ENCODE measurements at places on chromosomes 4 and X.

GRCh38 chr4:165151734-165152133 is 39.1 kb upstream of the TMEM192 start:
- DNase-seq, result no peak

GRCh38 chr4:25769251-25769650 is 93.5 kb downstream of the SEL1L3 start:
- no peak for DNase-seq

DNA sequence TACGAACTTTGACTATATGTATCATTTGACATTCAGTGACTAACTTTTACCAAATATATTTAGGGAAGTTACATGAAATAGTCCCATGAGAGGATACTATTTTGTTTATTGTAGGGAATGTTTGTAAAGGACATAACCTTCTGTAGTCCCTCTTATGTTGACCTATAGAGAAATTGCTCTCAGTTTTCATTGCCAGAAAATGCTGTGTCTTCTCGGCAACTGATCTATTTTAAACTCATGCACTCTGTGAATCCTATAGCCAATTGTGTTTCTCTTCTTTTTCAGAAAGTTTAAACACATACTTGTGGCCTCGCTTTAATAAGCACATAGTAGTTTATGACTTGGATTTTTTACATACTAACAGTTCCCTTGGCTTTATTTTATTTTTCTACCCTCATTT is 38.2 kb downstream of the DMP1 start:
- DNase-seq, result no peak

DNA sequence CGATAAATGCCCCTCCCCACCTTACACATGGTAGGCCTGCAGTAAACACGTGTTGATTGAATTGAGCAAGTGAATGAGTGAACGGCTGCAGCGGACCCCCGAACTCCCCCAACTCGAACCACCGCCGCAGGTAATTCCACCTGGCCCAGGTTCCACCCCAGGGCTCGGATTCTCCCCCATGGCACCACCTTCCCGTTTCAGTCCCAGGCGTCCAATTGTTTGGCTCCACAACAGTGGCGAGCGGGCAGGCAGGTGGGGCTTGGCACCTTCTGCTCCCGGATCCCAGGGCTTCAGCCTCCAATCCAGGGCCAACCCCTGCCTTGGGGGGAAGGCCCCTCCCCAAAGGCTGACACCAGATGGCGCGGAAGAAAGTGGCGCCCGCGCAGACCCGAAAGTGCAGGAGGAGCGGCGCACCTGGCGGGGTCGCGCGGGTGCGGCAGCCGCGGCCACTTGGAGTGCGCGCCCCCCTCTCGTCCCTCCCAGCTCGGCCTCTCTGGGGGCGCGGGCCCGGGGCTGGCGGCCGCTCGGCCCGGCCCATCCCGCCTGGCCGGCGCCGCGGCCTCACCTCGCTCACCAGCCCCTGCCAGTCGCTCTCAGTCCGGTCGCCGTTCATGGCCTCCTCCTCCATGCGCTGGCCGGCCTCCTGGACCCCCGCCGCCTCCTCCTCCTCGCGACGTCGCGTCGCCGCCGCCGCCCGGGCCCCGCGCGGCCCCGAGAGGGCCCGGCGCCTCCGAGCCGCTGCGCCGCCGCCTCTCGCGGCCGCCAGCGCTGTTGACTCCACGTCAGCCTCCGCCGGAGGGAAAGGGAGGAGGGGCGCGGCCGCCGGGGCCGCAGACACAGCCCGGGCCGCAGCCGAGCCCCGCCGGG is at the start of gene CCDC149:
TSS of gene CCDC149 (minus strand) at position 791 of the 867 bp plus-strand sequence. CDS start at position 613, 178 bp downstream.
- no peak for DNase-seq

- DNase-seq, result no peak
These were observed 29.9 kb upstream of the GPC4 start for GRCh38 chrX:133444952-133445831.

GRCh38 chrX:42739741-42740140 is 38.2 kb downstream of the PPP1R2C start:
- DNase-seq, result no peak

DNA sequence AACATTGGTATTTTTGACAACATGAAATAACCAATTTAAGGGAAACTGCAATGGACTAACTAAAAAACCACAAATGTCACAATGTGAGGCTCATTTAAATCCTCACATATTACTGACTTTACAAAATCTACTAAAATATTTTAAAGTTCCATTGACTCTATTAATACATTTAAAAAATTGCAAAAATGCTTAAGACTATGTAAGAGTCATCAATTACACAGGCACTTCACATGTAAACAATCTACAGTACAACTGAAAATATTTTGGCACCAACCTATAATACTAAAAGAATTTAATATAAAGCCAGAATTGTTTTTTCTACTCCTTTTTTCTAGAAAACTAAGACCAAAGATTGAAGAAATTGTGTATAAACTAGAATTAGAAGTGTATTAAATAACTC is 76.8 kb upstream of the RBMXL3 start:
- DNase-seq, result no peak

GRCh38 chr4:178836865-178837264 is 1394.6 kb upstream of the AGA start:
- DNase-seq, result no peak

GRCh38 chr4:71184195-71184781 is 154.5 kb upstream of the SLC4A4 start:
- DNase-seq, result no peak

- no peak for DNase-seq
These were observed 12.1 kb upstream of the GTPBP6 start for GRCh38 chrX:330726-331150.

DNA sequence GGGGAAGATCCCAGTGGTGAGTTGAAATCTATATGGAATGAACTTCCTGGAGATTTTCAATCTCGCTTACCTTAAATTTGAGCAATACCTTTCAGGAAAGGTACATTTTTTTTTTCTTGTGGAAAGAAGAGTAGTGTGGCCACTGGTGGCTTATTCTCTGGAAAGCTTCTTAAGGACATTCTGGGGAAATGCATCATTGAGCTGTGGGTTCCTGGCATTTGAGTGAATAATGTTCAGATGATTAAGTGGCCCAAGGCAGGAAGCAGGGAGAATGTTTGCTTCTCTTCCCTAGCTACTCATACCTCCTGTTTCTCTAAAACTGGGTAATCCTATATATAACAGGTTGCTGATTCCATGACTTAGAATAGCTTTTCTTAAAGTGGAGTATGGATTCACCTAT is 31.8 kb downstream of the STAG2 start:
- no peak for DNase-seq

DNA sequence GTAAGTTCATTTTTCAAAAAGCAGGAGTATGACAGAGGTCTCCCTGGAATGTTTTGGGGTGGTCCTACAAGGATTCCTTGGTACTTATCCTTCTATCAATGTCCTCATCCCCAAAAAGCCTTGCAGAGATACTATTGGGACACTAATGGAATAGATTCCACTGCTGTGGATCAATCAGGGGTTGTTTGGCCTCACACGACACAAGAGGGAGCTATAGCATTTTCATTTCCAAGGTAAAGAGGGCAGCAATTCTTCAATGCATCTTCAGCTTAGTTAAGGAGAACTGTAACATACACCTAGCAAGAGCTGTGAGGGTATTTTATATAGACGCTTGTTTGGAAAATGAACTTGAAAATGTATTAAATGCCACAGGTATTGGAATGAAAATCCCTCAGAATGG is 50.9 kb downstream of the USP26 start:
- no peak for DNase-seq

- no peak for DNase-seq
These were observed 86.3 kb upstream of the MAML3 start for GRCh38 chr4:140240237-140240636.

- DNase-seq, result no peak
These were observed 411.9 kb upstream of the EMCN start for GRCh38 chr4:100929758-100930157.

DNA sequence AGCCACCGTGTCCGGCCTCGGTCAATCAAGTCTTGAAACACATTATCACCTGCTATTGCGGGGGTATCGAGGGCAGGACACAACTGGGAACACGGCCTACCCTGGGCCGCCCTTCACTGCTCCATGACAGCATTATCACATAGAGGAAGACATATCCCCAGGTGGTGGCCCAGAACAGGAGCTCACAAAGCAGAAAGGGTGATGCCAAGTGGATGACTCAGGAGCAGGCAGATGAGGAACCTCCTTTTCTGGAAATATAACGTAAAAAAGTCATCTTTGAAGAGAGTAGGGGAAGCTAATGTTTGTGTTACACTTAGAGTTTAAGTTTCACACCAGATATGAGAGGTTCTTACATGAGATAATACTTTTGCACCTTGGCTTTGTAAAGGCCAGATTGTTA is 5.3 kb upstream of the SUPT20HL1 start:
- DNase-seq, result no peak

GRCh38 chr4:185576314-185576961 is 41.1 kb upstream of the PDLIM3 start:
- DNase-seq, result no peak

DNA sequence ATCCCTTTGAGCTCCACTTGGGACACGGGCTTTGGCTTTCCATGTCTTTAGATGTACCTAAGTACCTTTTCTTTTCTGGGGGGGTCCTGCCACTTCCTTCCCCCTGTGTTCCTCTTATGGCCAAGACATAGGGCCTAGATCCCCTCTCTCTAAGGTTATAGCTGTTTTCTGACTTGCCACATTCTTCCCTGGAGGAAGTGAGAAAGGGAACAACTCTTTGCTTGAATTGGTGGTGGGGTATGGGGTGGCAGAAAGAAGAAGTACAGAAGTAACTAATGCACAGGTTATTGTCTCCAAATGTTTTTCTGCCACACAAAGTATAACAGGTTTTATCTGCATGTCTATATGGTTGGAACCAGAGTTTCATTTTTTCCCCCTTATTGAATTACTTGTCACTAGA is 29.7 kb upstream of the DIPK2B start:
- DNase-seq, result no peak

DNA sequence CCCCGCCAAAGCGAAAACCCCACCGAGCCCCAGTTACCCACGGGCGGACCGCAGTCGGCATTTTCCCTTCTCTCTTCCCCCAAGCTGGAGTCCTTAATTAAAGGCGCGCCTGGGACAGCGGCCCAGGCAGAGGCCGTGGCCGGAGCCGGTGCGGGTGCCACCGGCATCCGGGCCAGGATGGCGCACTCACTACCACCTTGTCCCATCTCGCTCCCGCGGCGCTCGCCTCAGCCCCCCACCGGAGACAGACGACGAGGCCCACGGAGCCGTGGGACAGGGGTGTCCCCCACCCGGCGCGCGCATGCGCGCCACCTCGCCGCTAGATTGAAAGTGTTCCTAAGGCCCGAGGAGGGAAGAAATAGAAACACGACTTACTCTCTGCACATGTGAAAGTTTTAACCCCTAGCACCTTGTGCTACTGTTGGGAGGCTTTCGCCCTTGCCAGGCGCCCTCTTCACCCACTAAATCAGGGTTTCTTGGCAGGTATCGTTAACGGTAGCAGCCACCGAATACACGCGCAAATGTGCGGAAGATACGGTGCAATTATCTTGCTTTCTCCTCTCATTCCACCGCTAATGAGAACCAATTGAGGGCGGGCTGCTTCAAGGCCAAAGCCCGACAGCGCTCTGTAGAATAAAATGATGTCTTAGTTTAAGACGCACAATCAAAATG is 64.3 kb upstream of the CCDC160 start:
- DNase-seq, result no peak

- DNase-seq, result no peak
These were observed 220.3 kb downstream of the PABPC4L start for GRCh38 chr4:133981327-133981726.

DNA sequence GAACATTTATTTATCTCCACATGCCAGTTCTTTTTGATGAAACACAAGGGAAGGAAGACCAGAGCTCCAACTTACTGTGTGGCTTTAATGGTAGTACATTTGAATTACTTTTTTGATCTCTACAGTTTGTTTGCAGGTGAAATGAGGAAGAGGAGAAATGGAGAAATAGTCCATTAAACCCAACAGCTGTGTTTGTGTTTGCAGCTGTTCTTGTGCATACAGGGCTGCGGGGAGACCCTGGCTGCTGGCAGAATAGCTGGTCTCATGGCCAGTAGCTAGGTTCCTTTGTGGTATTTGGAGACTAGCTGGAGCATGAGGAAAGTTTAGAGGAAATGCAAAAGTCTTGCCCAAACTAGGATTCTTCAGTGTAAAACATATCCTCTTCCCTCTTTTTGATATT is 374.8 kb downstream of the GPAT3 start:
- DNase-seq, result no peak

- no peak for DNase-seq
These were observed 1.6 kb downstream of the ANKRD50 start for GRCh38 chr4:124710911-124711310.

GRCh38 chr4:142743121-142743825 is 102.8 kb downstream of the INPP4B start:
- no peak for DNase-seq

- DNase-seq, result no peak
These were observed 25.1 kb downstream of the DDX60 start for GRCh38 chr4:168293386-168293975.

- no peak for DNase-seq
These were observed 26.4 kb downstream of the GPM6B start for GRCh38 chrX:13790206-13791131.

DNA sequence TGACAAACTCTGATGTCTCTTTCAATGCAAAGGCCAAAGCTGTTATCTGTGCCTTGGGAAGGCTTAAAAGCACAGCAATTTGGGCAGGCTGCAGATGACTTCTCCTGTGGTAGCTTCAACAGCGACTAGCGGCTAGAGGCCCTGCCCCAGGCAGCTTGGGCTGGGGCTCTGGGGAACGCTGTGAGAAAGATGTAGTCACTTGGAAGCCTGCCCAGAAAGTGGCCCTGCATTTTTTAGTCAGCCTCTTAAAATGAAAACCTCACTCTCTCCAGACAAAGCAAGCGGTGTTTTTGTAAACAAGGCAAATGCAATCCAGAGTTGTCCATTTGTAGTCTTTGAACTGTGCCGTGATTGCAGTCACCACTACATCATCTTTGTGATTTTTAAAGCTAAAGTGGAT is 27.5 kb downstream of the PCYT1B start:
- no peak for DNase-seq

GRCh38 chr4:118825799-118826198 is 10.1 kb downstream of the SEC24D start:
- no peak for DNase-seq

- no peak for DNase-seq
These were observed 923.3 kb downstream of the FAT4 start for GRCh38 chr4:126238013-126238412.

- DNase-seq, result no peak
These were observed 24.6 kb downstream of the HERC5 start for GRCh38 chr4:88481537-88481936.

DNA sequence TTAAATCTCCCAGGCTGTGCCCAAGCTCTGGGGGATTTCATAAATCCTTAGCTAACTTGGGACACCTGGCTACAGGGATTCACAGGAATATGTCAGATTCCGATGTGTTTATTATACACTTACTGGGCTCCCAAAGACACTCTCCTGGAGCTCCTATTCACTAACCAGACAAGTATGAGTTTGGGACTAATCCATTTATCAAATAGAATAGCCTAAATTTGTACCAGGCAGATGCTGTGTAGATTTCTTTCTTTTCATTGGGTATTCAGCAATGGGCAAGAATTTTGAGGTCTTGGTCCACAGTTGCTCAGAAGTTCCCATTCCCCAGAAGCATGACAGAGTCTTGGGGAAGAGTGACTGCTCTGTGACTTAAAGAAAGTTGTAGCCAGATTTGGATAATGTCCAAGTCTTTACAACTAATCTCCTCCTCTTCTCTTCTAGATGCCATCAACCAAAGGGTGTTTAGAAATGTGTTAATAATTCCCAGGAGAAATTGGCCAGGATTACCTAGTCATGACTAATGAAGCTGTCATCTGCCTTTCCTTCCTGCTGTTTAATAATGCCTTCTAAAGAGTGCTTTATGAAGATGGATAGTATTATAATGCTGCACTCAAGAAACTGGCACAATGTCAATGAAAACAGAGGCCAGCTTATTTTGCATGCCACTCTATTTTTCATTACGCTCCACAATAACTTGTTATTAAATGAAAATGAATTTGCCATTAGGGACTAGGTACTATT is 120.9 kb downstream of the CHIC2 start:
- no peak for DNase-seq
